ENCODE measurements at places on chromosomes 5 and 9.
A peak's percentile ranks its signal among the peaks of the same experiment; 100 is the strongest.

DNA sequence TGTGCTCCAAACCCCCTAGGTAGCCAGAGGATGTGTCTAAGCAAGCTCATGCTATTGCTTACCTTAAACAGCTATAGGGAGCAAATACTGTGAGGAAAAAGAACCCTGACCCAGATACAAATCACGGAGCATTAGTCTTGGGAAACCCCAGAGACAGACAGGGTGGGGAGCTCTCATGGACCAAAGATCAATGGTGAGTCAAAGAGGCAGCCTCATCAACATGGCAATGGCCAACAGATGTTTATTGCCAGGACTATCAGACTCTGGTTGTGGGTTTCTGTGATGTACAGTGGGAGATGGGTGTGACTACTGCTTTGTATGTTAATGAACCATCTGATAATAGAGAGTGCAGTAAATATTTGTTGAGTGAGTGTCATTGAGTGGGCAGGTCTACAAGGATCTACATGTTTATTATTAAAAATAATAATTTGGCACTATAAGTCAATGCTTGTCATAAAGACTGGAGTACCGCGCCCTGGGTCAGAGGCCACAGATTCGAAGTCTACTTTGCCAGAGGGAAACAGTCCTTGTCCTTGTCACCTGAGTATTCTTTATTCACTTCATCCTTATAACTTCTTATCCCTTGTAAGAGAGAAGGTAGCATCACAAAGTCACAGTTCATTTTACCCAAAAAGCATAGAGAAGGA lies 56.5 kb upstream of the RAI14 start:
- DNase-seq, result no peak

DNA sequence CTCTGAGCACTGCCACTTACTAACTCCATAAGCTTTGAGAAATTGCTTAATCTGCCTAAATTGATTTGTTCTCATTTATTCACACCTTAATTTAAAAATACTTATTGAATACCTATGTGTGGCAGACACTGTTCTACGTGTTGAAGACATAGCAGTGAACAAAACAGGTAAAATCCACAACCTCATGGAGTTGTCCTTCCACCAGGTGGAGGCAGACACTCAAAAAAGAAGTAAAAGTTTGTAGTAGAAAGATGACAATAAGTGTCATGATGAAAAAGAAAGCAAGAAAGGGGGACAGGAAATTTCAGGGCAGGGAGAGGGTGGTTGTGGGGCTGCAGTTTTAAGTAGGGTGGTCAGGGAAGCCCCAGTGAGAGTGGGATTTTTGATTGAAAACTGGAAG lies 94.9 kb downstream of the SREK1 start:
- DNase-seq, result no peak

DNA sequence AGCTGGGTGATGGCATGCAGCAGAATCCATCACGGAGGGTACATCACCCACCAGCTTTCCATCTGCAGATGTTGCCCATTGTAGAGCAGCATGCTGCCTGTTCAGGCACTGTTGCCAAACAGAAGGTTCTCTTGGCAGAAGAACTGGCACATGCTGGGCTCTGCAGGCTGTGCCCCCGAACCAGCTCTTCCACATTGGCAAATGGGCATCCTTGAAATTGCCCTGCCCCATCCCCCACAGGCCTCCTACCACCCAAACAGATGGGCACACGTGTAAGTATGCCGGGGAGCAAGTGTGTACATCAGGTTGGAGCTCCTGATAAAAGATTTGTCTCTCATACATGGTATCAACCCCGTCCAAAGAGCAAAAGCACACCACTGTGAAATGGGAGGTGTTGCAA lies 220.3 kb upstream of the TAS2R1 start:
- no peak for DNase-seq

DNA sequence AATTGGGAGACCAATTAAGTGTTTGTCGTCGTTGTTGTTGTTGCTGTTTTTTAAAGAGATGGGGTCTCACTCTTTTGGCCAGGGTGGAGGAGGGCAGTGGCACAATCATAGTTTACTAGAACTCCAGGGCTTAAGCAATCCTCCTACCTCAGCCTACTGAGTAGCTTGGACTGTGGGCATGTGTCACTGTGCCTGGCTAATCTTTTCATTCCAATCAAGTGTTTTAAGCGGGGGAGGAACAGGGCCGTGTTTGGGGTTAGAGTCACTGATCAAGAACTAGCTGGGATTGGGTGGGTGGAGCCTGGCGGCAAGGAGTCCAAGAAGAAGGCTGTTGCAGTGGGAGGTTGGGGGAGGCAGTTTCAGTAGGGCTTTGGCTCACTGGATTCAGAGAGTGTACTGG lies 13.8 kb downstream of the SNX30 start:
- DNase-seq, result peak; percentile 82

GRCh38 chr9:126675147-126675467 lies 61.4 kb downstream of the LMX1B start:
- no peak for DNase-seq
